ENCODE measurements at places on chromosomes 4 and X.
A peak's percentile ranks its signal among the peaks of the same experiment; 100 is the strongest.

GRCh38 chr4:189436207-189436606 lies 504.5 kb upstream of the FRG1 start:
- no peak for DNase-seq

DNA sequence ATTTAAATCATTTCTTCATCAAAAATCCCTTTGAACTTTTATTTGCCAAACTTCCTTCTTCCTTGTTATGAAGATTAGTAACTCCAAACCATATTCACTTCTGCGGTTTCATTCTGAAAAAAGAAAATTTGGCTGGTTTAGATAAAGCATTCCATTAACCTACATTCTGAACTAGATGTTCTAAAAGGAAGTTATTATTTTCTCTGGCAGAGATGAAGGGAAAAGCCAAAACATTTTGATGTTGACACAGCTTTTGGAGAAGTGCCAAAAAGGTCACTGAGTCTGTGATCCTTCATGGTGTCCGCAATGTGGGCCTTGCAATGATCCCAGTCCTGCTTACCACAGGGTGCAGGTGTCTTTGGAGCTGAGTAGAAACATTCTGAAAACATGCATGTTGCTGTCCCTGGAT lies 36.0 kb downstream of the CXCL8 start:
- peak; percentile 32 for DNase-seq

- no peak for DNase-seq
These were observed 152.0 kb upstream of the USP9X start for GRCh38 chrX:40933132-40933705.

DNA sequence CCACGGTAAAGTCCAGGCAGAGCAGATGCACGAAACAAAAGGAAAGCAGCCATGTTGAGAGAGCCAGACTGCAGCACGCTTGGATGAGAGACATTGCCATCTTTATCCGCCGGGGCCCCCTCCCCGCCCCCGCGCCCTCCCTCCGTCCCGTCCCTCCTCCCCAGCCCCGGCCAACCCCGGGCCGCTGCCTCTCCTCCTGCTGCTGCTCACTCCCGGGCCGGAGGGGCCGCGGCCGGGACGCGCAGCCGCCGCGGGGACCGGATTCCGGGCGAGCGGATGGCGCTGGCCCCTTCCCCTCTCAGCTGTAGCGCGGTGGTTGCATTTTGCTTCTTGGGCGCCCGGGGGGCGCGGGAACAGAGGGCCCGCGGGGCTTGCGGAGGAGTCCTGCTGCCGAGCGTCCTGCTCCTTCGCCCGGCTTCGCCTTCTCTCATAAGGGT lies 542 bp downstream of the RNF150 start:
- DNase-seq: peak; percentile 29

GRCh38 chrX:137031517-137032340 lies 2.1 kb downstream of the GPR101 start:
- no peak for DNase-seq

DNA sequence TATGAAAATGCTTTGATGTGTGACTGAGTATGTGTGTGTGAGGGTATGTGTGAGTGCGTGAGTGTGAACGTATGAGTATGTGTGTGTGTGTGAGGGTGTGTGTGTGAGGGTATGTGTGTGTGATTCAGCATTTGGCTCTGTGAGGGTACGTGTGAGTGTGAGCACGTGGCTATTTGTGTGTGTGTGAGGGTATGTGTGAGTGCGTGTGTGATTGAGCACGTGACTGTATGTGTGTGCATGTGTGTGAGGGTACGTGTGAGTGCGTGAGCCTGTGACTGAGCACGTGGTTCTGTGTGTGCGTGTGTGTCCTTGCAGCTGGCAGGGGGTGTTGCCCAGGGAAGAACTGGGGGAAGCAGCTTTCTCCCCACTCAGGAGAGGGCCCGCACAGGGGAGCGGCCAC lies 16.1 kb upstream of the PPP2R3B start:
- no peak for DNase-seq

DNA sequence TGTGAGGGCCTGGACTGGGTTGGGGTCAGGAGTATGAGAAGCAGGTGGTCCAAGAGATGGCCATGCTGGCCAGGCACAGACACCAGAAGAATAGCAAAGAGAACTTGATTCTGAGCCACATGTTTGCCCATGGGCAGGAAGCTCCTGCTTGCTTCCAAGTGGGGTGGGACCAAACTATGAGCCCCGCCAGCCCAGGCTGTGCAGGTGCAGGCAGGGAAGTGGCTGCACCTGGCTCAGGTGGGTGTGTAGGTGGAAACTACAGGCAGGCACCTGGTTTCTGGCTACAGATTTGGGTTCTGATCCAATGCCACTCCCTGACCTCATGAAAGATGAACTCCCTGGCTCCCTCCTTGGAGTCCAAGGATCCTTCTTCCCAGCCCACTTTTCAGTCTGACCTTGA lies 207.9 kb upstream of the KLF3 start:
- no peak for DNase-seq

DNA sequence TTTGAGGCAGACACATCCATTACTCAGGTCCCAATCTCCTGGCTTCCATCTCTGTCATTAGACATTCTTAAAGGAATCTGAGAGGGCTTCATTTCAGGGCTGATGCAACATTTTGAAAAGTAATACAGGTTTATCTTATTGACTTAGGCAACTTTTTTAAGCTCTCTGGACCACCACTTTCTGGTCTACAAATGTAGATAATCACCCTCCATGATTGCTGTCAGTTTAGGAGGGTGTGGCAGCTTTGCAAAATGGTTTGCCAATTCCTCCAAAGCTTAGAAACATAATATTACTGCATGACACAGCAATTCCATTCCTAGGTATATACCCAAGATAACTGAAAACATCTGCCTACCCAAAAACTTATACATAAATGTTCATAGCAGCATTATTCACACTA lies 77.6 kb downstream of the ARHGAP6 start:
- no peak for DNase-seq

- DNase-seq: no peak
These were observed 10.1 kb downstream of the STK26 start for GRCh38 chrX:132033166-132033565.

GRCh38 chr4:140238351-140239056 lies 84.5 kb upstream of the MAML3 start:
- DNase-seq: peak; percentile 63

DNA sequence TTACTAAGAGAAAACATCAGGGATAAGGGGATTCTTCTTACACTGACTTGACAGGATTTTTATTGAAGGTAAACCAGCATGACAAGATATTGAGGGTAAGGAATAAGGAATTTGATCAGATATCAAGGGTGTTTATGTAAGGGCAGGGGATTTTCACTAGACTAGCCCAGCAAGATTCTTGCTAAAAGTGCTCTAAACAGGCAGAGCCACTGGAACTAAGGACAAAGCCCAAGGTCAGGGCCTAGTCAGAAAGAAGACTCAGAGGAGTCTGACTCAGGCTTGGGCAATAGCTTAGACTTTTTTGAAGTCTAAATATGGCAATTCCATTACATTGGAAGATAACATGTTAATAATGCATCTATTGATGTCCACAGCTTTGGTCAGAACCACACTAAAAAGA lies 6.5 kb upstream of the GLRA3 start:
- DNase-seq: no peak

- DNase-seq: no peak
These were observed 224.2 kb downstream of the AFAP1 start for GRCh38 chr4:7715271-7716009.

- no peak for DNase-seq
These were observed 23.0 kb upstream of the CLDN24 start for GRCh38 chr4:183345261-183345660.

- DNase-seq: no peak
These were observed 230.3 kb upstream of the PGRMC2 start for GRCh38 chr4:128517739-128518510.

DNA sequence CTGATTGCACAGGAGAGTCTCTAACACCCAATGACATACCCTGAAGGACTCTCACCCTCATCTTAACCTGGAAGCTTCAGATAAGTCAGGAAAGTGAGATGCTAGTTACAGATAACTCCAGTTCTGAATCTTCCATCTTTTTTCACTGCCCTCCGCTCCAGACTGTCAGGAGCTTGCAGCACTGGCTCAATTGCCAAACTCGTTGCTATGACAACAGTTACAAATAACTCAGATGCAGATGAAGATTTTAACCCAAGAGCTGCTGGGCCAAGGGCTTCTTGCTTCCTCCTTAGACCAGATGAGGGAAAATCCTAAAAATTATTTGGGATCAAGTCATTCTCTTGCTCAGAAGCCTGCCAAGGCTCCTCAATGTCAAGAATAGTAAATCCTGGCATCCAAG lies 109.1 kb upstream of the HUWE1 start:
- DNase-seq: no peak

GRCh38 chr4:84740057-84740456 lies 157.1 kb downstream of the CDS1 start:
- DNase-seq: no peak

- DNase-seq: no peak
These were observed 21.3 kb downstream of the MAPK10 start for GRCh38 chr4:86338521-86338920.

- no peak for DNase-seq
These were observed 184.1 kb downstream of the MID1IP1 start for GRCh38 chrX:38985375-38985774.

- no peak for DNase-seq
These were observed 23.7 kb upstream of the UNC5C start for GRCh38 chr4:95572304-95572991.

DNA sequence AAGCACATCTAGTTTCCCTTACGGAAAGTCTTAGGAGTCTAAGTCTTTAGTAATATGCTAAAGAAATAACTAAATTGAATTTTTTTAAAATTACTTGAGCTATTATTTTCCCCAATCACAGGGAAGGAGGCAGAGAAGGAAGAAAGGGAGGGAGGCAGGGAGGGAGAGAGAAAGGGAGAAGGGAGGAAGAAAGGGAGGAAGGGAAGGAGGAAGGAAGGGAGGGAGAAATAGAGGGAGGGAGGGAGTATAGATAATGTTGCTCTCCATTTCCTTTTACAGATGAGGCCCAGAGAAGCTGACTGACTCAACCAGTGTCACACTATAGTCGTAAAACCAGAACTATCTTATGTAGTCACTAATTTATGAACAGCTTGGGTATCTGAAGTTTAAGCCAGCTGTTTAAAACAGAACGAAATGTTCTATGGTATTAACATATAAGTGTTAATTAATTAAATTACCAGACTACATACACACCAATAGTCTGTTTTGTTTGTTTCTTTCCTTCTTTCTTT lies 14.6 kb downstream of the SH3RF1 start:
- DNase-seq: no peak

DNA sequence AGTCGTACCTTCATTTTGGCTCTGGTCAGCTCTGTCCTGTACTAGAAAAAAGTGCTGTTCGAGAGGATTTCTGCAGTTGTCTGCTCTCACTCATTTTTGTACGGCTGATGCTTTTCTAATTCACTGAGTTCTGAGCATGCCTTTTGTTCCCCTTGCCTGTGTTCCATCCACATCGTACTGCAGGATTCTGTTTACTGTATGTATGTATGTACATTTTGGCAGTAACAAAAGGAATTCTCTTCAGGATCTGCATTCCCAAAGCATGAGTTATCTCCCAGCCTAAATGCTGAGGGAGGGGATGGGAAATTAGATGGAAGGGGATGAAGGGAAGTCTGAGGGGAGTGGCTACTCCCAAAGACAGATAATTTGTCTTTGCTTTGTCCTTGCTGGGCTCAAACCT lies 87.6 kb downstream of the GBA3 start:
- DNase-seq: no peak

DNA sequence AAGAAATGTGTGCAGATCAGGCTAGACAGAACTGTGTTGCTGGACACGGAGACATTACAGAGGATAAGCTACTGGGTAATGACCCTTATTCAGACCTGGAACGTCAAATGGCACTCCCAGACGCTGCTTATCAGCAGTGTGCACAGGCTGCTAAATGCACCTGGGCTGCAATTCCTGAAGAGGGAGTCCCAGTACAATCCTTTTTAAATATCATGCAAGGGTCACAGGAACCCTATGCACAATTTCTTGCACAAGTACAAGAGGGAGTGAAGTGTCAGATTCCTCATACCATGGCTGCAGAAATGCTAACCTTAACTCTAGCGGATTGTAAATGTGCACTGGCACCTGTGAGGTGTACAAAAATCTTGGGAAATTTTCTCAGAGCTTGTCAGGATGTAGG lies 16.9 kb downstream of the SPIN2B start:
- DNase-seq: no peak
